ENCODE measurements at places on chromosomes 1 and 21.

GRCh38 chr1:29809446-29810120 lies 573.3 kb downstream of the PTPRU start:
- no peak for DNase-seq

- no peak for DNase-seq
These were observed 18.4 kb upstream of the PTBP2 start for GRCh38 chr1:96703186-96703585.

GRCh38 chr1:165423136-165423535 lies 21.8 kb downstream of the RXRG start:
- no peak for DNase-seq

DNA sequence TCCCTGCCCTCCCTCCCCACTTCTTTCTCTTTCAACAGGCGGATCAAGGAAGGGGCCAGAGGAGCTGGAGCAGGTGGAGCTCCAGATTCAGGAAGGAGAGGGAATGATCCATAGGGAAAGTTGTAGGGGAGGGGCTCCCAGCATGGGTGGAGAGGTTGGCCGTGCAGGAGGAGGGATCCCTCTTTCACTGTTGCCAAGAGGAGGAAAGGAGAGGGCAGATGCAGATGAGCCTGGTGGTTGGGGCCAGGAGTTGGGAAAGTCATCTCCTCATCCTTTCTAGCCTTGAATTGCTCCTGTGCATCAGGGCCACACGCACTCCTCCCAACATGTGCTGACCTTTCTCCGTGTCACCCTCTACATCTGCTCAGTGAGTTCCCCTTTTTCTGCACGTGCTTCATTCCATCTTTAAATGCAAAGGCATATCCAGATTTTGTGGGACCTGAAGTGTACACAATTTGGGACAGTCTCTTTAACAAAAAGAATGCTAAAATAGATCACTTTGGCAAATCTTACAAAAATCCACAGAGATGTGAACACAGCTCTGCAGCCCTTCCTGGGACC lies 32.4 kb downstream of the ZBTB18 start:
- no peak for DNase-seq

DNA sequence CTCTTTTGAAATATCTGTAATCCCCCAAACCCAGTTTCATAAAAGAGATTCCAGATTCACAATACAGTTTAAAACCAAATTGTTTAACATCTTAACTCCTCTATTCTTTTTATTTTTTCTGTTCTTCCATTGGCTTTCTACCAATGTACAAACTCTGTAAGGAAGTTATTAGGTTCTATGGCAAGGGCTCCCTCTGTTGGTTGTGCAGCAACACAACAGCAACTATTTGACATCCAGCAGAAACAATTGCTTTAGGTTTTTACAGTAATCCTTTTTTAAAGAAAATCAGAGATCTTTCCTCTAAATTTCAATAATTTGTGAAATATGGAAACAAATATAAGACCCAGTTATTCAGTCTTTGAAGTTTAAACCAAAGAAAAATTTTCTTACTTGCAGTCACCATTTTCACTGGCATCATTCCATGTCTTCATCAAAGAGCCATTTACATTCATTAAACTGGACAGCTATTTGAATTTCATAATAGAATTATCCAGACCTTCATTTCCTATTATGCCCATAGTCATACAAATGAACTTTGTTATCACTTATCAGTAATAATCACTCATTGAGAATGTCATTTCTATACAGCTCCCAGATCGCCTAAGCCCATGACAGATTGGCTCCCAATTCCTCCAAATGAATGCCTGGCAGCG lies 46.5 kb upstream of the RNF11 start:
- no peak for DNase-seq
